Glomerular endothelial cell (primary cell): ENCODE measurements at places on chromosomes 12 and 14. TPM values are rescaled to one million over a fixed set of nuclear protein-coding genes. Genes with fewer than 3 reads are reported as not detected.

Gene OTX2
- total RNA-seq = not detected in 2 replicates

DNA sequence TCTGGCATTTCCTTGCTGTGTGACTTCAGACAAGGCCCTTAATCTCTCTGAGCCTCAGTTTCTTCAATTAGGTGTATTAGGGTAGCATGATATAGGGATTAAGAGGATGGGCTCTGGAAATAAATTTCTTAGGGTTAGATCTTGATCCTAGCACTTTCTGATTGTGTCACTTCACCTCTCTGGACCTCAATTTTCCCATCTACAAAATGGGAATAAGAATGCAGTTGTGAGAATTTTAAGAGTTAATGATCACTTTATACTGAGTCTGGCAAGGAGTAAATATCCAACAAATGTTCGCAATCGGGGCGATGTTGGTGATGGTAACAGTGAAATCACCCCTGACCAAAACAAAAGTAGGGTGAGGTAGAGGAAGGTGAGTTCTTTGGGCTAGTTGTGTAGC is 4.0 kb downstream of the RPH3A start:
- no peak for DNase-seq

GRCh38 chr12:55724940-55725309 is 3.9 kb downstream of the CD63 start:
- DNase-seq = no peak

DNA sequence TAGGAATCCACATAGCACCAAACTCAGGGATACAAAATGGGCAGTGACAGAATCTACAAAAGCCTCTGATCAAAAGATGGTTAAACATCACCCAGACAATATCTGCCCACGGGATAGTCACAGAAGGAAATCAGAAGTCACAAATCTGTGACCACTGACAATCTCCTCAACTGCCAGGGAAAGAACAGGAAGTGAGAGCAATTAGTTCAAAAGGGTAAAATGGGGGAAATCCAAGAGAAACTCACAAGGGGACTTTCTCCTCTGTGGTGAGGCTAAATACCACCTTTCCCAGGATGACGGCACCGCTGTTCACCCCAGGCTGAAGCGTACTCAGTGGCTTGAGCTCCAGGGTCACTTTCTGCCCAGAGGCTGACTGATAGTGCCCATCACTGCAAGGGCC is 10.7 kb downstream of the TTC5 start:
- no peak for DNase-seq

DNA sequence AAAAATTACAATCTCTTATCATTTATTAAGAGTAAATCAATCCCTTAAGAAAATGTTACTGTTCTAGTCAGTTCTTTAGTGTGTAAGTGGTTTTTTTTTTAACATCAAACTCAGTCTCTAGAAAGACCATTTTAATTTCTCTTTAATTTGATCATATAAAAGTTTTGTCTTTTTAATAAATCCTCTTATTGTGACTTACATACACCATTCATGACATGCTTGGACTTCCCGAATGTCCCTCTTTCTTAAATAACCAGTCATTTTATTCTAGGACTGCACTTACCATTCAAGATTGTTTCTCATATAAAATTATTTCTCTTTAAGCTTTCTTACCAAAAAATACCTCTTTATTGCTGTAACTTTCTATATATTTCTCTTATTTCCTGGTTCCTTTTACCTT is 60.8 kb upstream of the EVL start:
- DNase-seq = no peak

DNA sequence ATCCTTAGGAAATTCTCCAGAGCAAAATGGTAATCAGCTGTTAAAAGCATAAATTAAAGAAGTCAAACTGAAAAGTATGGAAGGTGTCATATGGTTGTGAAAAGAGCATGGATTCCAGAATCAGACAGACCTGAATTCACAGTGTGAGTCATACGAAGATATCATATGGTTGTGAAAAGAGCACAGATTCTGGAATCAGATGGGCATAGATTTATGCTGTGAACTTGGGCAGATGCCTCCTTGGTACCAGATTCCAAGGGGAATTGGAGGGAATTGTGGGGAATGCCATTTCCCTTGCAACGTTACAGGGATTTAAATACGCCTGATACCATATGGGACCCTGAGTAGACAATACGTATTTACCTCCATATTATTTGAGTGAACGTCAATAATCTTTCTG is 183.7 kb downstream of the GALC start:
- no peak for DNase-seq

- no peak for DNase-seq
Measured at GRCh38 chr12:67789266-67789665, 140.7 kb downstream of the DYRK2 start.

DNA sequence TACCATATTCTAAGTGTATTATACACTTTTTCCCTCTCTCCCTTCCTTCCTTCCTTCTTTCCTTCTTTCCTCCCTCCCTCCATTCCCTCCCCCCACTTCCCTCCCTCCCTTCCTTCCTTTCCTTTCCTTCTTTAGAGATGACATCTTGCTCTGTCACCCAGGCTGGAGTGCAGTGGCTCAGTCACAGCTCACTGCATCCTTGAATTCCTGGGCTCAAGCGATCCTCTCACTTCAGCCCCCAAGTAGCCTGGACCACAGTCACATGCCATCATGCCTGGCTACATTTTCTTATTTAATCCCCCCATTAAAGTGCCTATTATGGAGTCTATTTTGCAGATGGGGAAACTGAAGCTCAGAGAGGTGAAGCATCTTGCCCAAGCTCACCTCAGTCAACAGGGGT is 55.0 kb downstream of the SVOP start:
- no peak for DNase-seq
